ENCODE measurements at places on chromosomes 3 and 15. TPM values are rescaled to one million over a fixed set of nuclear protein-coding genes. Genes with fewer than 3 reads are reported as not detected.

MYH15 gene
- 0.42 TPM for total RNA-seq

AQP9 gene
- not detected for total RNA-seq

SLC22A14 gene
- total RNA-seq, result not detected

GOLGA8S gene
- 0.61 TPM for total RNA-seq

PTPN23 gene
- 40.6 TPM for total RNA-seq

SLC28A1 gene
- total RNA-seq, result not detected

GOLGA8N gene
- total RNA-seq, result 30.5 TPM

GXYLT2 gene
- 0.51 TPM for total RNA-seq

WHAMM gene
- 13.4 TPM for total RNA-seq

COLQ gene
- total RNA-seq, result 3.6 TPM

ATP8B4 gene
- 56.6 TPM for total RNA-seq

PLCH1 gene
- total RNA-seq, result 0.88 TPM

SERINC4 gene
- total RNA-seq, result 0.17 TPM

CHDH gene
- total RNA-seq, result 0.93 TPM

MBNL1 gene
- total RNA-seq, result 465 TPM

TTLL13 gene
- 1.4 TPM for total RNA-seq

RETNLB gene
- not detected for total RNA-seq

RAB8B gene
- 74.2 TPM for total RNA-seq

SYNM gene
- total RNA-seq, result 2.8 TPM

POPDC2 gene
- total RNA-seq, result 2.0 TPM

UNC13C gene
- not detected for total RNA-seq

GOLGA6L4 gene
- total RNA-seq, result 1.2 TPM

MYO5C gene
- 1.0 TPM for total RNA-seq

ALDH1A2 gene
- not detected for total RNA-seq

MNS1 gene
- total RNA-seq, result not detected

CPEB1 gene
- not detected for total RNA-seq

ZBBX gene
- not detected for total RNA-seq

GPR171 gene
- total RNA-seq, result 246 TPM

C3orf52 gene
- 10.1 TPM for total RNA-seq

TUSC7 gene
- not detected for total RNA-seq

PLCL2 gene
- total RNA-seq, result 41.7 TPM

SI gene
- total RNA-seq, result not detected

REC114 gene
- total RNA-seq, result not detected

PLOD2 gene
- 1.0 TPM for total RNA-seq

GOLGA8T gene
- total RNA-seq, result not detected

AMT gene
- total RNA-seq, result 3.9 TPM

FGF7 gene
- total RNA-seq, result 0.07 TPM

MST1R gene
- total RNA-seq, result 4.8 TPM

ROPN1 gene
- total RNA-seq, result not detected

IL17RB gene
- total RNA-seq, result 2.3 TPM

GRM2 gene
- 2.1 TPM for total RNA-seq

GJD2 gene
- not detected for total RNA-seq

ANKDD1A gene
- 2.2 TPM for total RNA-seq

ADAMTS7 gene
- 0.15 TPM for total RNA-seq

ATP13A5 gene
- not detected for total RNA-seq

C2CD4A gene
- not detected for total RNA-seq

CDCP1 gene
- 2.1 TPM for total RNA-seq

IL20RB gene
- total RNA-seq, result 2.0 TPM

IQSEC1 gene
- 54.4 TPM for total RNA-seq

PRR20G gene
- not detected for total RNA-seq

PAQR9 gene
- not detected for total RNA-seq

INO80 gene
- total RNA-seq, result 40.5 TPM

CCDC191 gene
- total RNA-seq, result 2.6 TPM

APPL1 gene
- total RNA-seq, result 39.4 TPM

FEZF2 gene
- total RNA-seq, result not detected
